ENCODE measurements at places on chromosomes 16 and 17.
A peak's percentile ranks its signal among the peaks of the same experiment; 100 is the strongest.

- no peak for DNase-seq
Observed at GRCh38 chr17:1486802-1487695, 5.4 kb downstream of the MYO1C start.

DNA sequence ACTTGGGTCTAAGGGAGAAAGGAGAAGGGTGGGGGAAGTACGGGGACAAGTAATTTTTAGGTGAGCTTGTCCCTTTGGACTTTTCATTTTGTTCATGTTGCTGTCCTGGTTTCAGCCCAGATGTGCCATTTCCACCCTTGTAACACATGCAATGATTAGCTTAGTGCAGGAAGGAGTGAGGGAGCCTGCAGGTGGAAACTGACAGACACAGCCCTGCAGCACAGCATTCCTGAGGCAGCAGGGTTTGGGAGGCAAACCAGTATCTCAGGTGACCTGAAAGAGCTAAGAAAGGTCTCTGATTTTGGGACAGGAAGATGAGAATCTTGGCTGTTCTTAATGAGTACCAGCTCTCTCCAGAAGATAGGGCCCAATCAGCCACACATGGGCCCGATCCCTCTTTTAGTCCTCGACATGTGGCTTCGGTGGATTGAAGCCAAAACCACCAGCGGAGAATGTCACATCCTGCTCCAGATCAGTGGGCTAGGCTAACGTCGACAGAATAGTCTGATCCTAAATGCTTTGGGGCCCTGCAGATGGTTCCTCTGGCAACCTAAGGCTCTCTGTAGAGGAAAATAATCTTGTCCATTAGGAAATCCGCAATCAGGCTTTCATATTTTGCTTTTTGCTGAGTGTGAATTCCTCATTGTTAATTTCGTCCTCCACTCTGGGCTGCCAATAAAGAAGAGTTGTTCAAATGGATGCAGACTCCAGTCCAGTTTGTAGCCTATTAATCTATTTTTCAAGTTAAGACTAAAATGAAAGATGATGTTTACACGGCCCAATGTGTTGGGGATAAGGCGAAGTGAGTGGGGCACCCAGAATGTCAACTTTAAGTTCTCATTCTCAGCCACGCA, 3.8 kb upstream of the RNF157 start:
- no peak for DNase-seq

- no peak for DNase-seq
Observed at GRCh38 chr17:67850991-67851631, 25.8 kb downstream of the BPTF start.

DNA sequence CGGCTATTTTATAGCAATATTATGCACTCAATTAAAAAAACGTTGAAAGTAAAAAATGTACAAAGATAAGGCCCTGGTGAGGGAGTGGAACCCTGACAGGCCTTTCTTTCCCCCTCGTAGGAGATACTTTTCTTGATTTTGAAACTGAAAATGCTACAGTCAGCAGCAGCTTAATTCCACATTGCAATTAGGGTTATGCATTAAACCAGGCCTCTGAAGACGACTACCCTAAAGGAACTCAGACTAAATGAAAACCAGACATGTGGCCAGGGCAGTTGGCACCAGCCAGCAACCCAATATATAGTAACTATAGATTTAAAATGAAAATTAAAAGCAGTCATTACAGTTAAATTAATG, 463.2 kb upstream of the MAF start:
- DNase-seq: no peak

DNA sequence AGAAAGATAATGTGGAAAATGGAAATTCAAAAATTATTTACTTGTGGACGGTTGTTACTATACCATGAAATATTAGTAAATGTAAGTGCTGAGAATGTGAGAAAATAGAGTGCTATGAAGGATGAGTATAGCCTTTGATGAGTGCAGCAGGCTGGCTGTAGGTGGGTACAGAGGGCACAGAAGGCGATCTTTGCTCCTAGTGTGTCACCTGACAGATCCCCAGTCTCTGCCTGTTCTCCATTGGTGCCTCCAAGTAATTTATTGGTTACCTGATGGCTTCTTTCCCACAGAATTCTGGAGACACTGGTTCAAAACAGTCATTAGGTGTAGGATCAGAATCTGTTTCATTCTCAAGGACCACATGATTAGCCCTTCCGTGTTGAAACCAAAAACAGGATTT, 28.9 kb downstream of the ABCA9 start:
- DNase-seq: no peak

GRCh38 chr17:76204277-76204676, 36.0 kb downstream of the RNF157 start:
- DNase-seq: no peak

- peak; percentile 91 for DNase-seq
Observed at GRCh38 chr17:60601447-60602384, 1.7 kb downstream of the PPM1D start.

DNA sequence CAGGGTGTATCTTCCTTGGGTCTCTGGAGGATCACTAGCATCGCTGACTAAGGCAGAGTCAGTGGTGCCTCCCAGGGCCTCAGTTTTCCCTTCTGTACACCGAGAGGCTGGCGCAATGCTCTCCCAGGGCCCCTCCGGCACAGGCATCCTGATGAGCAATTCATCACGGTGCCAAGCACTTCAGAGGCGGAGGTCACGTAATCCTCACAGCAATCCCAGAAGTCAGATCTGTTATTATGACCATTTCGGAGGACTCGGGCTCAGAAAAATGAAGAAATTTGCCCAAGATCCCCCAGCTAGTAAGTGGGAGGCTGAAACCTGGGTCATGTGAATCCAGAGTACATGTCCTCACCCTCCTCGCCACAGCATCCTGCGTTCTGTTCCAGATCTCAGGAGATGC, 46.5 kb downstream of the AIPL1 start:
- DNase-seq: no peak

- DNase-seq: no peak
Observed at GRCh38 chr16:68884861-68885720, 41.8 kb downstream of the TANGO6 start.

DNA sequence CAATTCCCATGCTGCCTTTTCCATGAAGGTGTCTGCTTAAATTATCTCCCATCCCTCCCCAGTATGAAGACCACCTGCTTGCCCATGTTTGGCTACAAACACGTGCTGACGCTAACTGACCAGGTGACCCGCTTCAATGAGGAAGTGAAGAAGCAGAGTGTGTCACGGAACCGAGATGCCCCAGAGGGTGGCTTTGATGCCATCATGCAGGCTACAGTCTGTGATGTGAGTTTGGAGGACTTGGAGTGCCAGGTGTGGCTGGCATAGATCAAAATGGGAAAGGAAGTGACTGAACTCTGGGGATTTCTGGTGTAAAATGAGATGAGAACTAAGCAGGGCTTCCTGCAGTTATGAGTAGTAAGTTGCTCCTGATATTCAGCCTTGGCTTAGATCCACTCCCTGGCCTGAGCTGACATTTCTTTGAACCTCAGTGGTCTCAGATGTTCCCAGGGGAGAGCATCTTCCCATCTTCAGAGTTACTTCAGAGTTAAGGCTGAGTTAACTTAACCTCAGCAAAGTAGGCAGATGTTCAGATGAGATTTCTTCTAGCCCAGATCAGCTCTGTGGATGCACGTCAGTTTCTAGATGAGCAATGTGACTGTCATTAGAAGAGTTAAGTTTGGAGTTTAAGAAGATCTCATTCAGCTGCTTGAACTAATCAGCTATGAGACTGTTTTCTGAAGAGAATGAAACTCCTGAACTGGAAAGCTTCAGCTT, 32.7 kb downstream of the ITGB3 start:
- no peak for DNase-seq

- DNase-seq: no peak
Observed at GRCh38 chr16:85256190-85256739, 144.0 kb upstream of the CIBAR2 start.

GRCh38 chr16:89316701-89317100, 99.2 kb downstream of the ZNF778 start:
- no peak for DNase-seq

GRCh38 chr17:45081047-45081703, 20.1 kb downstream of the NMT1 start:
- DNase-seq: no peak

DNA sequence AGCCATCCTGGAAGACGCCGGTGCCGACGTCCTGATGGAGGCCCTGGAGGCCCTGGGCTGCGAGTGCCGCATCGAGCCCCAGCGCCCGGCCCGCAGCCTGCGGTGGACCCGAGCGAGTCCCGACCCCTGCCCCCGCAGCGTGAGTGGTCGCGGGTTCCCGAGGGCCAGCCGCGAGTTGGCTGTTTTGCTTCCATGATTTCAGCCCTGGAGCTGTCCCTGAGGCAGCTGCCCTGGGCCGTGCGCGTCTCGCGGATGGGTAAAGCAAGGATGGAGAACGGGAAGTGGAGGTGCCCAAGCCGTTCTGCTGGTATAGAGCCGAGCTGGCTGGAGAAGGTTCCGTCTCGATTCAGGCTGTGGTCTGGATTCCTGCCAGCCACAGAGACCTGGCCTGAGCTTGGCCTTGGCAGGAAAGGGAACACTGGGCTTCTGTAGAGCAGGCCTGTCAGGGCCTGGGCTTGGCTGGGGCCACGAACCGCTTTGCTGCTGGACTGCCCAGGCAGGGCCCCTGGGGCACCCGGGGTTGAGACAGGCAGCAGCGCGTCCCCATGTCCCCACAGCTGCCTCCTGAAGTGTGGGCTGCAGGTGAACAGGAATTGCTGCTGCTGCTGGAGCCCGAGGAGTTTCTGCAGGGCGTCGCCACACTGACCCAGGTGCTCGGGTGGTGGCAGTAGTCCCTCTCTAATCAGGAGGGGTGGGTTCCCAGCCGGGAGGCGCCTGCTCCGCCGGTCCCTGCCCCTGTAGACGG, 941 bp upstream of the MRPS34 start:
- DNase-seq: no peak

- no peak for DNase-seq
Observed at GRCh38 chr17:72590882-72591281, 470.1 kb downstream of the SOX9 start.

DNA sequence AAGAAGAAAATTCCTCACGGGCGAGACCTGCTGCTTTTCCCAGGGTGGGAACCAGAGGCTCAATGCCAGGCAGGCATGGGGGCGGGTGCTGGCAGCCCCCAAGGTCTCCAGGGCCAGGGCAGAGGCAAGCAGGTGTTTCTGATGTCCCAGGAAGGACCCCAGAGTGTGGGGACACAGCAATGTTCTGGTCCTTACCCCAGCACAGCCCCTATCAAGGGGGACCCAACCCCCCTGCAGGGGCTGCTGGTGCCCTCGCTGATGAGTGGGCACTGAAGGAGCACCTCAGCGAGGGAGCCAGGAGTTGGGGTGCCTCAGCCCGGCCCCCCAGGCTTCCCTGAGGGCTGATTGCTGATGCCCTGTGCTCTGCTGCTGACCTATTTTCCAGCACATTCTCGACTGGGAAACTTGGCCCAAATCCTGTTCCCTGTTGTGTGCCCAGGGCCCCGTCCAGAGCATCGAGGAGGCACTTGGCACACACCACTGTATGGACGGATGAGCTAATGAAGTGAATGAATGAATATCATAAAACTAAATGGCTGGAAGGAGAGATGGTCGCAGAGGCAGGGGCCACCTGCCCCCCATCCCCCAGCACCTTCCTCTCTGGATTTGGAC, 2.8 kb downstream of the DBNDD1 start:
- DNase-seq: no peak

GRCh38 chr17:78040440-78041385, 82.2 kb downstream of the TNRC6C start:
- DNase-seq: peak; percentile 57

DNA sequence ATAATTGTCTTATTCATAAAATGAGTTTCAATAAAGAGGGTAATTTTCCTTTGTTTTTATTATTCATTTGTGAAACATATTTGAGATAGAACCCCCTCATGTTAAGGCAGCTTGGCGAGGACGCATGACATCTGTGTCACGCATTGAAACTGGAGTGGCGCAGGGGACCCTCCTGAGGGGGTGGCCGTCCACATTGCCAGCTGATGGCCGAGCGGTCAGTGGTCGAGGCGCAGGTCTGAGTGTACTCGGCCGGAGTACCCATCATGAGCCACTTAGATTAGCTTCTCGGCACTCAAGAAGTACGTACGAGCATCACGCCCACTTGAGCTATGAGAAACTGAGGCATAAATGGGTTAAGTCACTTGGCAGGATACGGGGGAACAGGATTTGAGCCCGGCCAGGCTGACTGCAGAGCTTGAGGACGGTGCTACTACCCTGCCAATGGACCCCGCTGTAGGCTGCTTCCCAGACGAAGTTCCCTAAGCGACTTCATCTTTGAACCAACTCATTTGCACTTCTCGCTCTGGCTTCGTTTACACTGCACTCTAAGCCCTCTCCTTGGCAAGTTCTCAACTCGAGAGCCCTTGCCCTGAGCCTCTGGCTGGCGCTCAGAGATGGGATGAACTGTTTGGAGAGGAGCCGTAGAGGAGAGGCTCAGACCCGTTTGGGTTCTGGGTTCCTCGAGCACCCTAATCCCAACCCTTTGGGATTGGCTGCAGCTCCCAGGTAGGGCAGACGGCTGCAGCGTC, 91.8 kb downstream of the SDK2 start:
- DNase-seq: no peak

- no peak for DNase-seq
Observed at GRCh38 chr16:75458439-75458838, 6.0 kb downstream of the TMEM170A start.

DNA sequence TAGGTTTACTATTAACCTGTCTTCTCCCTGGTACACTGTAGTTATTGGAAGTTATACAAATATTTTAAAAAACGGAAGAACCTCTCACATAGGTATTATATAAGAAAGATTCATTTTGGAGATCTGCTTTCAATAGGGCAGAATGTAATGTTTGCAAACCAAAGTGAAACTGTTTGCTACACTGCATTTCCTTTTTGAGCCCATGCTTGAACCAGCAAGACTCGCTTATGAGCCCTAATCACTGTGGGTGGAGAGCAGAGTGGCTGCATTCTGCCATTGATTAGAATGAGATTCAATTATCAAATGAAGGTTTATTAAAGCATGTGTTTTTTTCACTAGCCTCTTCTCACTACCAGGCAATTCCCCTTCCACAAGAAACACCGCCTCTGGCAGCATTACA, 589.7 kb downstream of the CDH11 start:
- no peak for DNase-seq

DNA sequence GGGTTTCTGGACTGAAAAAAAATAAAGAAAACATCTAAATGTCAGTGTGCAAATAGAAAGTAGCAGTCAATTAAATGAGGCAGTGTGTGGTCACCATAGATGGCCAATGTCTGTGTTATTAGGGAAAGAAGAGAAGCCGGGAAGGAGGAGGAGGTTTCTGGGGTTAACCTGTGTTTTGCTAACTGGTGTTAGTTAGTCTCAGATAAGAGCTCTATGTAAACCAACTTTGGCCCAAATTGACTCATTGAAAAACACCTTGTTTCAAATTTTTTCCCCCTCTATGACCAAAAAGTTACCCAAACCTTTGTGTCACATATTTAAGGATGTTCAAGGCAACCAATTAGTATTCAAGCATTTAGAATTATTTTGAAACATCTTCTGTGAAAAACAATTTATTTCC, 530.9 kb downstream of the MAF start:
- DNase-seq: no peak

Measured in muscle of arm (tissue), 14 donors.